ENCODE measurements at places on chromosomes 5 and 9. TPM values are rescaled to one million over a fixed set of nuclear protein-coding genes. Genes with fewer than 3 reads are reported as not detected.

DNA sequence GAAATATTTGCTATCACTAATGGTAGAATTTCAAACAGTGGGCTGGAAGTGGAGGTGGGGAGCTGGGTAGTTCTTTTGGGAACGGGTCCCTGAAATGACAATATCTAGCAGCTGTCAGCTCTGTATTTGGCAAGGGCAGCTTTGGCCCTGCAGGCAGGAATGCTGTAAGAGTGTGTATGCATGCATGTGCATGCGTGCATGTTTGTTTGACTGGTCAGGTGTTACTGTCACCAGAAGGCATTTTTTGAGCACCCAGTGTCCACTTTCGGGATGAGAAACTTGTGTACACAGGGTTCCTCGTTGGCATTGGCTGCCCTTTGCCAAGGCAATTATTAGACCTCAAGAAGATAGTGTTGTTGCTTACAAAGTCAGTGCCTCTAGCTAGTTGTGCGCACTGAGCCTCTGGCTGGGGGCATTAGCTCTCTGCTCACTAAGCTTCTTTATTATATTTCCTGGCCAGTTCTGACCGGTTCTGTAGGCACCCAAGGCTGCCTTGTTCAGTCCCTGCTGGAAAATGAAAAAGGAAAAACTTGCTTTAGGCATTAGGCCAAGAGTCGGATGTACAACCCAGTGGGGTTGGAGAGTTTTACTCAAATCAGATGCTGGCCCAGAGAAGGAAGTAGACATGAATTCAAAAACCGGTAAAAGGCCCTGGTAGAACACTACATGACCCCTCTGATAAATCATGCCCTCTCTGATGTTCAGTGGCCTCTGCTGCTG lies 2.0 kb downstream of the CYFIP2 start:
- H3K4me1 ChIP-seq, result peaks cover 10% of the 10 kb centered on the region
- DNase-seq, result no peak
- no peak overlapping the region for H3K4me3 ChIP-seq
- no peaks in the 10 kb centered on the region for H3K36me3 ChIP-seq
- no peak overlapping the region for H3K27ac ChIP-seq
- H3K27me3 ChIP-seq, result no peaks in the 10 kb centered on the region

DNA sequence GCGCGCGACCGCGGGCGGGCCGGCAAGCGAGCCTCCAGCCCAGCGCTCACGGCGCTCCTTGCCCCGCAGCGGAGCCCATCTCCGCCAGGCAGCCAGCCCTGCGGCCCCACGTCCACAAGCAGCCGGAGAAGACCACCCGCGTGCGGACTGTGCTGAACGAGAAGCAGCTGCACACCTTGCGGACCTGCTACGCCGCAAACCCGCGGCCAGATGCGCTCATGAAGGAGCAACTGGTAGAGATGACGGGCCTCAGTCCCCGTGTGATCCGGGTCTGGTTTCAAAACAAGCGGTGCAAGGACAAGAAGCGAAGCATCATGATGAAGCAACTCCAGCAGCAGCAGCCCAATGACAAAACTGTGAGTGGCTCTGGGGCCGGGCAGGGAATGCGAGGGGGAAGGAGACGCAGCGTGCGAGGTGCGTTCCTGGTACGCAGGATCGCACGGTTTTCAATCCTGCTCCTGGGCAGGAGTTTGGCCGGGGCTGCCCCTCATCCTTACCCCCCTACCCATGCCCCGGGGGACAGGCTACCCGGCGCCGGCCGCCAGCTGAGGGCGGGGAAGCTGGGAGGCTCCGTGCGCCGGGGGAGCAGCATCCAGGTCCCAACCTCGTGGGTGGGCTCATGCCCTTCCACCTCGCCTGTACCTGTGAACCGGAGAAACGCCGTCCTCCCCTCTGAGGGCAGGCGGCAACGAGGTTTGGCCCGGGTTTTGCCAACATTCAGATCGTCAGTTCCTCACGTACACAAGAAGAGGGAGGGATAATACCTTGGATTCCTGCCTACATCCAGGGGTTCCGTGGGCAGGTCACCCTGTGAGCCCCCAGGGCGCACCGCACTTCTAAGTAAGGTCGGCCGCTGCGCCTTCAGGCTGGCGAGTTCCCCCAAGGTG lies 6.6 kb downstream of the ISL1 start:
- peaks cover 52% of the 10 kb centered on the region for H3K27me3 ChIP-seq
- no peak overlapping the region for H3K4me3 ChIP-seq
- no peak for DNase-seq
- H3K27ac ChIP-seq, result no peak overlapping the region

- peaks cover 40% of the 10 kb centered on the region for H3K27me3 ChIP-seq
- peak; percentile 66 for DNase-seq
- peak overlapping the region; percentile 40 for H3K27ac ChIP-seq
- no peaks in the 10 kb centered on the region for H3K4me1 ChIP-seq
Observed at GRCh38 chr5:123035918-123036390, 571 bp downstream of the PPIC start.

DNA sequence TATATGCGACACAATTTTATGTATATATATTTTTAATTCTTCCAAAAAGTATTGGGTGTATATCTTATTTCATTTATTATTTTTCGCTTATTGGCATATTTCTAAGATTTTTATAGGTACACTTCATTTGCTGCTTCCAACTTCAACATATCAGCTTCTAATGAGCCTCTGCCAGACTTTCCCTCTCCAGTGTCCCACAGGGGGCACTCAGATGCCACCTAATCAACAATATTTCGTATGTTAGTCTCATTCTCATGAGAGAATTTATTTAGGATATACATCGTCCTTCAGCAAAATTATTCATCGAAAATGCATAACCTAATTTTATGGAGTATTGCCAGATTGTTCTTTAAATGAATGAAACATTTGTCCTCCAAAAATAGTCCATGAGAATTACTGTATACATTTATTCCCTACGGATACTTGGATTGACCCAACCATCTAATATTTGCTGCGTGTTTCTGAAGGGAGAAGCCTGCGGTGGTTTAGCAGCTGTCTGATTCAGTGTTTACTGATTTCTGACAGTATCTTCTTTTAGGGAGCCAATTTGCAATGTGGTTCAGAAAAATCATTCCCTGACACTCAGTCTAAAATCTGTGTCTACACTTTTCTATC lies 100.6 kb upstream of the SELENOP start:
- no peak overlapping the region for H3K27ac ChIP-seq
- DNase-seq, result no peak
- H3K4me1 ChIP-seq, result no peaks in the 10 kb centered on the region
- H3K36me3 ChIP-seq, result no peaks in the 10 kb centered on the region
- no peaks in the 10 kb centered on the region for H3K27me3 ChIP-seq

- H3K4me3 ChIP-seq, result no peak overlapping the region
- DNase-seq, result no peak
- no peaks in the 10 kb centered on the region for H3K27me3 ChIP-seq
Observed at GRCh38 chr9:650362-650761, 191.1 kb upstream of the DMRT1 start.

- H3K27me3 ChIP-seq, result peaks cover 2% of the 10 kb centered on the region
- H3K27ac ChIP-seq, result no peak overlapping the region
- no peak for DNase-seq
- no peak overlapping the region for H3K4me3 ChIP-seq
- no peaks in the 10 kb centered on the region for H3K4me1 ChIP-seq
Observed at GRCh38 chr5:175894271-175894670, 22.9 kb downstream of the CPLX2 start.

- no peak for DNase-seq
- no peak overlapping the region for H3K4me3 ChIP-seq
- peaks cover 5% of the 10 kb centered on the region for H3K4me1 ChIP-seq
Observed at GRCh38 chr9:122059955-122060324, 33.2 kb downstream of the TTLL11 start.

DNA sequence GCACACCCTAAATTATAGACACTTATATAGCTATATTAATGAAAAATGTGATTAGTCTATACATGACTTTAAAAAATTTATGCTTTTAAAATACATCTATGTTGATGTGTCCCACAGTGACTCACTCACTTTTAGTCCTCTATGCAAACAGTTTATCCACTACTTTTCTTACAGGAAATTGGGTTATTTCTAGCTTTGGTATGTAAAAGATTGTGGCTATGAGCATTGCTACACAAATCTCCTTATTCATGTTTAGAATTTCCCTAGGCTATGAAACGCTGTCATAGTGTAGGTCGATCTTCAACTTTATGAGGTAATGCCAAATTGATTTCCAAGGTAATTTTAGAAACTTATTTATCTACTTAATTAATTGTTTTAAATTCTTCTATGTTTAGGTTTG lies 687.4 kb downstream of the PRR16 start:
- no peak overlapping the region for H3K27ac ChIP-seq
- no peak for DNase-seq
- no peaks in the 10 kb centered on the region for H3K27me3 ChIP-seq
- no peaks in the 10 kb centered on the region for H3K4me1 ChIP-seq
- no peak overlapping the region for H3K4me3 ChIP-seq

DNA sequence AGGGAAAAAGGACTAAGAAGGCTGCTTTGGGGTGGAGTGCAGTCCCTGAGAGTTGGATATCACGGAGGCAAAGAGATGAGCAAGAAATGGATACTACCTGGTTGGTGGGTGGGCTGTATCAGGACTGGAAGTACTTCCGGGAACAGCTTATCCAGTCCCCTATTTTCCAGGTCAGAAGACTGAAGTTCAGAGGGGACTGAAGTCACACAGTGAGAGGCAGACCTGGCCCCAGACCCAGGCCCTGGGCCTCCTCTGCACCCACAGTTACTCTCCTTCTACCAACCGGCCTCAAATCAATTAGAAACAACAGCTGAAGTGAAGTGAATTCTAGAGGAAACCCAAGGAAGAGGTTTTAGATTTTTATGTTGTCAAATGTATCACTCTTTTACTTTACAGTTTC lies 93.6 kb upstream of the ALDH1B1 start:
- no peak overlapping the region for H3K4me3 ChIP-seq
- DNase-seq, result no peak
- H3K36me3 ChIP-seq, result no peaks in the 10 kb centered on the region
- no peak overlapping the region for H3K27ac ChIP-seq
- no peaks in the 10 kb centered on the region for H3K4me1 ChIP-seq

DNA sequence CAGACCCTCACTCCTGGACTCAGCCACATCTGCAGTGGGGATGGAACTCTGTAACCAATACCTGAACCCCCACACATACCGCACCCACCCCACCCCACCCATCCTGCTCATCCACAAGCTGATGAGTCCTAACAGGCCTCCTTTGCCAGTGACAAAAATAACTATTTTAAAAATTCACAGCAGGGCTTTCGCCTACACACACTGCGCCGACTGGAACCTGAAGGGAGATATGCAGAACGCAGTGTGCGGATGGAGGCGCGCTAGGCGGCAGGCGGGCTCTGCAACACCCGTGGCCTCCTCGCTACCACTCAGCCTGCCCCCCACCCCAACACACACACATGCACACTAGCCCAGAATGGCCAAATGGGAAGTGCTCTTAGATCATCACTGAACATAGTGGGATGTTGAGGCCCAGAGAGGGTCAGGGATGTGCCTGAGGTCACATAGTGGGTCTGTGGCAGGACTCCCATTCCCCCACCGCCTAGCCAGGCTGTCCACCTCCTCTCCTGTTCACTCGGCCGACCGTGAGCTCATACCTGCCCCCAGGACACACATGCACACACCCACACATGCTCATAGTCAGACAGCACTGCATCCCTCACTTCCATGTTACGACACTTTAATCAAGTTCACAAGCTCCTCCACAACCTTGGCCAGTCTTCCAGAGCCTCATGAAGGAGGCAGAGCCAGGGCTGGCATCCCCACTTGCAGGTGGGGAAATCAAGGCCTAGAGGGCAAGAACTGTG lies 6.3 kb upstream of the CAMK2A start:
- H3K4me3 ChIP-seq, result no peak overlapping the region
- no peak for DNase-seq
- no peaks in the 10 kb centered on the region for H3K4me1 ChIP-seq
- H3K27ac ChIP-seq, result peak overlapping the region; percentile 81
- no peaks in the 10 kb centered on the region for H3K36me3 ChIP-seq

DNA sequence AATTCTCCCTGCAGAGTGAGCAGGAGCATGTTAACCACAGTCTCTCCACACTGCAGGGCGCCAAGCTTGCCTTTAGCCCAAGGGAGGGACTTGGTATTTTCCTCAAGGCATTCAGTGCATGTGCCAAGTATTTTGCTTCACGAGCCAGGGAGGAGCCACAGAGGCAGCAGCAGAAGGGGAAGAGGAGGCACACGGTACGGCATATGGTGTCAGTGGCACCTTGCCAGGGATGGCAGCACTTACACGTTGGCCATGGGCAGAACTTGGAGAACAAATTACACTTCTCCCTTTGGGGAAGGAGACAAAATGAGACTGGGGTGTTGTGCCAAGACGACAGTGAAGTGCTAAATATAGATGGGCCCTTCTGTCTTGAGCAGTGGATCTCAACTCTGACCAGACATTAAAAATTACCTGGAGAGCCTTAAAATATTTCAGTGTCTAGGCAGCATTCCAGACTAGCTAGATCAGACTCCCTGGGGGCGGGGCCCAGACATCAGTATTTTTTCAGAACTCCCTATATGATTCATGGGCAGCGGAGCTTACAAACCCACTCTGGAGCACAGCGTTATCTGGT lies 155.8 kb downstream of the DRD1 start:
- H3K4me3 ChIP-seq, result no peak overlapping the region
- no peak overlapping the region for H3K27ac ChIP-seq
- H3K4me1 ChIP-seq, result no peaks in the 10 kb centered on the region
- no peaks in the 10 kb centered on the region for H3K27me3 ChIP-seq
- H3K36me3 ChIP-seq, result no peaks in the 10 kb centered on the region

DNA sequence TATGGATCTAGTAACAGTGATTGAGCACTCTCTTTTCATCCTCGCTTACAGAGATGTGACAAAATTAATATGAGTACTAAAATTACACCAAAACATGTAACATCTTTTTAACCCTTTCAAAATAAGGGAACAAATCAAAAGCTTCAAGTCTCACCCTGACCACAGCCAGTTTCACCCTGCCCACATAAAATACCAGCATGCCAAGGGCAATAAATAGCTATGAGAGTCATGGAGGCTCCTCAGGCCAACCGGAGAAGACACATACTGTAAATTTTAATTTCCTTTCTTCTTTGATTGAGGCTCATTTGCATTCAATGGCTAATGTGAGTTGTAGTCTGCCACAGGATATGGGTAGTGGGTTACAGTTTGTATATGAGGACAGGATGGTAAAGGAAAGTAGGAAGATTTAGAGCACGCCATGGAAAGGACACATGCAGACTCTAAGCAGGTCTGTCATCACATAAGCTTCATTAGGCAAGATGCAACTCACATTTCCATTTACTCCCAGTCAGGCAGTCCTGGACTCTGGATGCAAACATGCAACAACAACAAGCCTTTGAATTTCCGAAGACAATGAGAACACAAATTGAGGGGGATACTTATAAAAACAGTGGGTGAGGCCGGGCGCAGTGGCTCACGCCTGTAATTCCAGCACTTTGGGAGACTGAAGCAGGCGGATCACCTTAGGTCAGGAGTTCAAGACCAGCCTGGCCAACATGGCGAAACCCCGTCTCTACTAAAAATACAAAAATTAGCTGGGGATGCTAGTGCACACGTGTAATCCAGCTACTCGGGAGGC lies 11.3 kb downstream of the IL4 start:
- no peaks in the 10 kb centered on the region for H3K36me3 ChIP-seq
- H3K27me3 ChIP-seq, result no peaks in the 10 kb centered on the region
- H3K27ac ChIP-seq, result no peak overlapping the region
- peaks cover 4% of the 10 kb centered on the region for H3K4me1 ChIP-seq
- H3K4me3 ChIP-seq, result no peak overlapping the region

Gene TTC1
- 44.3 TPM for polyA plus RNA-seq
